ENCODE measurements at places on chromosomes 2 and 18. TPM values are rescaled to one million over a fixed set of nuclear protein-coding genes. Genes with fewer than 3 reads are reported as not detected.

The ACTR2 gene
- 85.3 TPM for polyA plus RNA-seq

GRCh38 chr2:177983183-177983788 lies 89.3 kb downstream of the PDE11A start:
- no peak for DNase-seq

The CD226 gene
- polyA plus RNA-seq: 0.89 TPM

The SERPINB12 gene
- polyA plus RNA-seq: not detected

The DNAJB2 gene
- polyA plus RNA-seq: 76.9 TPM

The C1QL2 gene
- polyA plus RNA-seq: 0.04 TPM

The UGT1A8 gene
- 0.56 TPM for polyA plus RNA-seq

DNA sequence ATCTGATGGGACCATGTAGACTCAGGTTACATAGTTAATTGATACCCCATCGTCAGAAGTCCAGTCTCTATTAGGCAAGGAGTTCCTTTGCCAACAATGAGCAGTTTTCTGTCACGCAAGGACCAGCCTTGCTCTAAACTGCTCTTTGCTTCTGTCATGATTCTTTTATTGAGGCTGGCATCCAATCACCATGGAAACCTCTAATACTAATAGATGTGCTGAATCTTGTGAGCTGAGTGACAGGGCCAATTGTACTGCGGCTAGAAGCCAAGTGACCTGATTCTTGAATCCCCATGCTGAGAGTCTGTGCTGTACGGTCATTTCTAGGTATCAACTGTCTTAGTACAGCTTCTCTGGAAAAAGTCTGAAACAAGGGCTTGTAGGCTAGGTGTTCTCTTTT lies 395.6 kb downstream of the RND3 start:
- DNase-seq: no peak

The POTEJ gene
- not detected for polyA plus RNA-seq

The IL37 gene
- polyA plus RNA-seq: not detected
